ENCODE measurements at places on chromosomes 4 and X.

GRCh38 chr4:134756421-134756820 lies 554.8 kb upstream of the PABPC4L start:
- no peak for DNase-seq

DNA sequence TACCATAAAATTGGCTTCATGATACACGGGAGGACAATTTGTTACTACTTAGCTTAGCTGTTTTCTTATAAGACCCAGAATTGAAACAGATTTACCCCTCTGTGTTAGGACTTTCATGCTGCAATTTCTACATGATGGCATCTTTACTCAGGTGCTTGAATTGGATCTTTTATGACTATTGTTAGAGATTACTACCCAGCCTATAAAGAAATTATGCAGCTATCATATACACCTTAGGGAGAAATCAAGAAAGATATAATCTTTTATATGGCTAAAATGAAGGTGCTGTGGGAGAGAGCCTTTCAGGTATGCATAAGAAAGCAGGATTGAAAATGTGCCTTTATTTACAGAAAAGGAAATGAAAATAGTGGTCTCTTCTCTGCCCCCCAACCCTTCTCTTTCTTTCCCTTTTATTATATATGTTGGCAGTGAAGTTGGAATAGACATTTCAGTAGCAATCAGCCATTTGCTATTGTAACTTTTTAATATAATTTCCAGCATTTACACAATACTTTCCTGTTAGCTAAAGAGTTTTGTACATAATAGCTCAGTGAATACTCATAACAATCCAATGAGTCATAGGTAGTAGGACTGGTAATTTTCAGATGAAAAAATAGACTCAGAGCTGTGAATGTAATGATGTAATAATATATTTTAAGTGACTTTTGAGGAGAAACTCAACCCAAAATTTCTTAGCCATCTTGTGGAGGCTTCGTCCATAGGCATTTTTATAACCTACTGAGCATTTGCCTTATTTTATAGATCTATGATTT lies 311.8 kb downstream of the ADGRL3 start:
- DNase-seq = no peak

DNA sequence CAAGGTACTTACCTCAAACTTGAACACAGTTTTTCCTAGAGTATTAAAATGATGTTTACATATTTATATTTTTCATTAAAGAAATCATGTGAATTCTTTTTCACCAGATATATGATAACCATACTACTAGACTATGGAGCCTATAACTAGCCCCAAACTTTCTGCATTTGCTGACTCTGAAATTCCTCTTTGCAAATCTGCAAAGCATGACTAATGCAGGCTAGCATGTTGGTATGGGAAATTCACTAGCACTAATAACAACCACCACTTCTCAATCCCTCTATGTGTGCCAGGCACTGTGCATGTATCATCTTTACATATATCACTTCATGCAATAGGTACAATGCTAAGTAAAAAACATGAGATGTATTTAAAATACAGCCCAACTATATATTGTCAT lies 51.1 kb downstream of the SLC10A7 start:
- DNase-seq = no peak

- no peak for DNase-seq
These were observed 110.2 kb downstream of the GNL3L start for GRCh38 chrX:54640103-54640690.

DNA sequence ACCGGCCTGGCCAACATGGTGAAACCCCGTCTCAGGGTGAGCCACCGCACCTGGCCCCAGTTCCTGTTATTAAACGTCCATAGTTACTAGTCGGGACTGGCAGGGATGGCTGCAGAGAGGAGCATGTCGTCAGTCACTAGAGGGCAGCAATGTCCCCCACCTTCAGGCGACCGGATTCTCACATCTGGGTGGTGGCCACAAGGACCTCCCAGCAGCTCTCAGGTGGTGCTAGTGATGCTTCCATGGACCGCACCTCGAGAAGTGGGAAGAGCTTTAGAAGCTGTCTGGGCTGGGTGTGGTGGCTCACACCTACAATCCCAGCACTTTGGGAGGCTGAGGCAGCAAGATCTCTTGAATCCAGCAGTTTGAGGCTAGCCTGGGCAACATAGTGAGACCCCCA lies 13.3 kb upstream of the IL3RA start:
- peak; percentile 84 for DNase-seq

DNA sequence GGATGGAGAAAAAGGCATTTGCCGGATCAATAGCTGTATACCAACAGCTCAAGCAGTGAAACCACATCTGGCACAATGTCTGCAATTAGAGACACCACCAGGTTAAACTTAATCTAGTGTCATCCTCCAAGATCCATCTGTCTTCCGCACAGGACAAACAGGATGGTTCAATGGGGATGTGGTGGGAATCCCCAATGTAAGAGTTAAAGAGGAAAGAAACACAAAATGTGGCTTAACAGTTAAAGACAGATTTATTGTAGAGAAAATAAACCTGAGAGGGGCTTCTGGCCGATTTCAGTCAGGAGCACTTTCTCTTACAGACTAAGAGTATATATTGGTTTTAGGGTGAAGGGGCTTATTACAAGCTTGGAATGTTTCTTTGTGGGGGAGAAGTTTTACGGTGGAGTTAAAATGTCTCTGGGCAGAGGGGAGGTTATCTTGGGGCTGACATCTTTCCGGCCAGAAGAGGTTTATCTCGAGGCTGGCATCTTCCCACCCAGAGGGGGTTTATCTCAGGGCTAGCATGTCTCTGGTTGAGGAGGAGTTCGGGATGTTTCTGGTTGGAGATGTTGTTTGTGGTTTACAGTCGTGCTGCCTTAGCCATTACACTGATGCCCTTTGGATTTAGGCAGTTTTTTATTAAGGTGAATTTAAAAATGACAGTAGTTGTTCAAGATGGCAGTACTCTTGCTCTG lies 61.7 kb downstream of the KANTR start:
- DNase-seq = no peak

- no peak for DNase-seq
These were observed 162.0 kb downstream of the ATP10D start for GRCh38 chr4:47647029-47647428.

DNA sequence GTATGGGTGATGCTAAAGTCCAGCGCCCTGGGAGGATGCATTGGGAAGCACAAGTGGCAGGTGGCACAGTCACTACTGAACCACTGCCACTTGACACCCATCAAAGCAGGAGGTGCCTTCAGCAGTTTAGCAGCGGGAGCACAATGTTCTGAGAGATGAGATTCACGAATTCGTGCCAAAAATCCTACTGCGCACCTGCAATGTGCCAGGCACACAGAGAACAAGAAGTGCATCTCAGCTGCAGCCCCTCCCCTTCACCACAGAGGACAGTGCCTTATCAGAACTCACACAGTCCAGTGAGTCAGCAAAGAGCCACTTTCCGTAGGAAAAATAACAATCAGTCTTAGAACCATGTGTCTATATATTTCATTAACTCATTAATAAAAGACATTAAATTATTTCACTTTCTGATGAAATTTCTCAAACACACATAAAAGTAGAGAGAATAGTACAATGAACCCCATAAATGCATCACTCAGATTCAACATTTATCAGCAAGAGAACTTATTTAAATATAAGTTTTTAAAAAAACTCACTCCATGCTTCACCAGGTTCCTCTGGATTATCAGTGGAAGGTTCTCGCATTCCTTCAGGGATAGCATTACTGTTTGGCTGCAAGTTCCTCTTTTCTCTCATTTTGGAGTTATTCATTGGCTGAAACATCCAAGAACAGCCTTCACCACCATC lies 47.0 kb downstream of the BEND2 start:
- no peak for DNase-seq

DNA sequence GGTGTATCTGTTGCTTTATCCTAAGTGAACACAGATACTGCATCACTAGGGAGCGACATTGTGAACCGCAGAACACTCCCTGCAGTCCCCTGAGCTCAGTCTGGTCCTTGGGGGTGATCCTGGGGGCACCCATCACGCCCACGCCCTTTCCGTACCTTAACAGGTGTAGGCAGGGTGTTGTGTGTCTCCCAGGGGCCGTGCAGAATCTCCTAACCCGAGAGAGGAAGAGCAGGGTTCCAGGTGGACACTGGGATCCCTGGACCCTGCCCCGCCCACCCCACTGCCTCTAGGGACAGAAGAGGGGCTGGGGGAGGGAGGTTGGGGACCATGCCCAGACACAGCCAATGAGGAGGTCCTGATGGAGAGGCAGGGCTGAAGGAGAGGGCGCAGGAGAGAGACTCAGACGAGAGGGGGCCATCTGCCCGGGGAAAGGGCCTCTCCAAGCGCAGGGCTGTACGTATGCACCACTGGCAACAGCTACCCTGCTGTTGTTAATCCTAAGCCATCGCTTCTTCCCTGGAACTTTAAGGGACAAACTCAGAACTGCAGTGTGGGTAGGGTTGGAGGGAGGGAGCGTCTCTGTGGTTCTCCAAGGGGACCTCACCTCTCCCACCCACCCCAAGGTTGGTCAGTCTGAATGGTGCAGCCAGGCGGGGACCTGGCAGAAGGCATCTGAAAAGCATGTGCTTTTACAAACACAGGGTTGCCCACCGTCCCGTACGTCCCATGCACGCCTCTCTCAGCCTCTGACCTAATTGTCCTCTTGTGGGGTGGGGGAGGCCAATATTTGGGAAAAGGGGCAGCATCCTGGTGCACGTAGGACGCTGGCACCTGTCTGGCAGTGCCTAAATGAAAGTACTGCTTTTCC lies 2.5 kb downstream of the P2RY8 start:
- DNase-seq = peak; percentile 85

DNA sequence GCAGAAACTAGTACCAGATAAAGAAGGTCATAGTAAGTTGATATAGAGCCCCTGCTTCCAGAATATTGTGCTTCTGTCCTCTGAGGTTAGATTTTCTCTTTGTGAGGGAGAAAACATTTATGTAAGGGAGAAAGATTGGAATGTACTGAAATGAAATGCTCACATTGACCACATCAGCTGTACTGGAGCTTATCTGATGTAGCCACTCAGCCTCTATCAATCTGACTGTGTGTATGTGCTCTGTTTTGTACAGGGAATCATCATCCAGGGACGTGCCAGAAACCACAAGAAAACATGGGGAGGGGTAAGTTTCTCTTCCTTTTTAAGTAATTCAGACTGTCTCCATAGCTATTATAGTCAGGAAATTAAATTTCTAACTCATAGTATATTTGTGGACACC lies 56.8 kb downstream of the PRRG1 start:
- DNase-seq = no peak

GRCh38 chr4:163077680-163078079 lies 89.0 kb downstream of the NAF1 start:
- DNase-seq = no peak

DNA sequence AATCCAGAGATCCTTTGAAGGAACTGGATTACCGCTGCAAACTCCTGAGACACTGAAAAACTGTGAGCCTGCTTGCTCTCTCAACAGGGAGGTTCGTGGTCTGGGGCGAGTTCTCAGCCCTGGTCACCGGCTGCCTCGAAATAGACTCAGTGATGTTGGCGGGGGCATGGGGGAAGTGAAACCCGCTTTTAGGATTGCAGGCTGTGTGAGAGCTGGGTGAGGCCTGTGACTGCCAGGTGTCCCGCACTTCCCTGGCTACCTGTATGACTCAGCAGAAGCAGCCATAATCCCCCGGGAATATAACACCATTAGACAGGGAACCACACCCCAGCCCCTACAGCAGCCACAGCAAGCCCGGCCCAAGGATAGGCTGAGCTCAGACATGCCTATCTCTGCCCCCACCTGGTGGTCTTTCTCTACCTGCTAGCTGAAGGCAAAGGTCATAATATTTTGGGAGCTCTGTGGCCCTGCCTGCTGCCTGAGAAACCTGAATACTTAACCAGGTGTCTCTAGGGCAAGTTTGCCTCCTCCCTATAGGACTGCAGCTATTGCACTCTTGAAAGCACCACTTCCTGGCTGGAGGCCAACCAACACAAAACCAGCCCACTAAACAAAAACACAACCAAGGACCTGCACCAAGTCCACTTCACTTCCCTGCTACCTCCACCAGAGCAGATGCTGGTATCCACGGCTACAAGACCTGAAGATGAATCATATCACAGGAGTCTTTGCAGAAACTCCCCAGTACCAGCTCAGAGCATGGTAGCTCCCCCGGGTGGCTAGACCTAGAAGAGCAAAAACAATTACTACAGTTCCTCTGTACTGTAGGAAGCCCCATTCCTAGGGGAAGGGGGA lies 202.0 kb downstream of the RRAGB start:
- no peak for DNase-seq

DNA sequence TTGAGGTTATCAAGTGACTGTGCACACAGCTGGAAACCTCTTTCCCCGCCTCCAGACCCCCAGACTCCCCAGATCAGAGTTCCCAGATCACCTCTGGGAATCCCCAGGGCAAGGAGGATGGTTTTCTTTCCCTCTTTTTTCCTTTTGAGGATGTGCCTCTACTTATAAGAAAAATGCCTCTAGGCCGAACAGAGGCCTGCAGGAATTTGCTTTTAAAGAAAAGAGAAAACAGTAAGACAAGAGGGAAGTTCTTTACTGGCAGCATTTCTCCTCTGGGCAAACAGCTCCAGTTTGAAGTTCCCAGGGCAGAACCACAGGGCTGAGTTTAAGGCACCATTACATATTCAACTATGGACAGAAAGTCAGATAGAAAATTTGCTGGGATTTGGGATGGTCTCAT lies 837.9 kb upstream of the LCORL start:
- DNase-seq = no peak

DNA sequence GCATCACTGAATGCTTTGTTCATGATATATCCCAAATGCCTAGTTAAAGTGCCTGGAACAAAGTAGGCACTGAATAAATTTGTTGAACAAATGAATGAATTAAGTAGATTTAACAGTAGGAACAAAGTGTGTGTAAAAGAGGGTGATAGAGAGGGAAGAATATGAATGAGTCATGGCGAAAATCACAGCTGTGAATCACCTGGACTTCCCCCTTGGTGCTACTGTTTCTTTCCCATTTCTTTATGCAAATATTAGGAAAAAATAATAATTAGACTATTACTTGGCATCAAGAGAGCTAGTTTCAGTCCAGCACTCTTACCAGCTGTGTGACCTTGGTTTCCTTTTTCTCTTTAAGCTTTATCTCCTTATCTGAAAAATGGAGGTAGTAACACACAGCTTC lies 9.2 kb downstream of the SPIN3 start:
- DNase-seq = no peak

- DNase-seq = no peak
These were observed 484.6 kb downstream of the ANKRD50 start for GRCh38 chr4:124227981-124228380.

- DNase-seq = no peak
These were observed 73.5 kb downstream of the WDR19 start for GRCh38 chr4:39255871-39256270.

- DNase-seq = peak; percentile 63
These were observed 272.1 kb upstream of the AGTR2 start for GRCh38 chrX:115898382-115899001.

DNA sequence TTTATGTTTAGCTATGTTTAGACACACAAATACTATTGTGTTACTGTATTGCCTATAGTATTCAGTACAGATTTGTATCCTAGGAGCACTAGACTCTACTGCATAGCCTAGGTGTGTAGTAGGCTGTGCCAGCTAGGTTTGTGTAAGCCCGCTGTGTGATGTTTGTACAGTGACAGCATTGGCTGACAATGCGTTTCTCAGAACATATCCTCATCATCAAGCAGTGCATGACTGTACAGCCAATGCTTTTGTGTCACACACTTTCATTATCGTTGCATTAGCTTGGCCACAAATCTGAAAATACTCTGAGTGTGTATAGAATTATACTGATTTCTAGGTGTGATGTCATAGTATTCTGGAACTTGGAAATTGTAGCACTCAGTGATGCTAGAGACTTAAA lies 63.4 kb downstream of the CLDN34 start:
- DNase-seq = no peak

- peak; percentile 72 for DNase-seq
These were observed 1099.8 kb upstream of the TENM3 start for GRCh38 chr4:181143250-181143854.

Measured in NB4 (cell line).